ENCODE measurements at places on chromosomes 7 and 10.

GRCh38 chr10:59904426-59905065, 1.8 kb downstream of the CCDC6 start:
- peak; percentile 31 for DNase-seq

DNA sequence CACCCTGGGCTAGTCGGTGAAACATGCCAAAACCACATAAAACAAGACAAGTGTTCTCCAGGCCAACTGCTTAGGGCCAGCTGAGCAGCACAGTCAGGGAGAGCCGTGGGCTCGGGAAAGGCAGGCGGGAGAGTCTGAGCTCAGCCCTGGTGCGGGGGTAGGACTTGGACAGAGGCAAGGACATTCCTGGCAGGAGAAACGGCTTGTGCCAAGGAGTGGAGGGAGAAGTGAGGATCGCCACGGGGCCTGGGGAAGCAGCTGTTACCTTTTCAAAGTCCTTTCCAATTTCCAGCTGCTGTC, 4.2 kb downstream of the ELN start:
- DNase-seq = no peak

- no peak for DNase-seq
Measured at GRCh38 chr7:35314354-35314753, 60.5 kb upstream of the TBX20 start.

DNA sequence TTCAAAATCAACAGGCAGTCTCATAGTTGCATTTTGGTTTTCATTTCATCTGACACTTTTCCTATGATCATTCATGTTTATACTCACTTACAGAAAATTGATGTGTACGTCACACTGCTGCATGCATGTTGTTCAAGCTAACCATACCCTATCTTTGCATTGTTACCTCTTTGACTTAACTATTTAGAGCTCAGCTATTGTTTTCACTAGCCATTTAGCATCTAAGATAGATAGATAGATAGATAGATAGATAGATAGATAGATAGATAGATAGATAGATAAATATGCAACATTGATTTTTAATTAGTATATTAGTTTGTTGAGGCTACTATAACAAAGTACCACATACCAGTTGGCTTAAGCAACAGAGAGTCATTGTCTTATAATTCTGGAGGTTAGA, 649.5 kb upstream of the KCND2 start:
- no peak for DNase-seq

- no peak for DNase-seq
Measured at GRCh38 chr7:155524018-155524556, 22.3 kb downstream of the CNPY1 start.

DNA sequence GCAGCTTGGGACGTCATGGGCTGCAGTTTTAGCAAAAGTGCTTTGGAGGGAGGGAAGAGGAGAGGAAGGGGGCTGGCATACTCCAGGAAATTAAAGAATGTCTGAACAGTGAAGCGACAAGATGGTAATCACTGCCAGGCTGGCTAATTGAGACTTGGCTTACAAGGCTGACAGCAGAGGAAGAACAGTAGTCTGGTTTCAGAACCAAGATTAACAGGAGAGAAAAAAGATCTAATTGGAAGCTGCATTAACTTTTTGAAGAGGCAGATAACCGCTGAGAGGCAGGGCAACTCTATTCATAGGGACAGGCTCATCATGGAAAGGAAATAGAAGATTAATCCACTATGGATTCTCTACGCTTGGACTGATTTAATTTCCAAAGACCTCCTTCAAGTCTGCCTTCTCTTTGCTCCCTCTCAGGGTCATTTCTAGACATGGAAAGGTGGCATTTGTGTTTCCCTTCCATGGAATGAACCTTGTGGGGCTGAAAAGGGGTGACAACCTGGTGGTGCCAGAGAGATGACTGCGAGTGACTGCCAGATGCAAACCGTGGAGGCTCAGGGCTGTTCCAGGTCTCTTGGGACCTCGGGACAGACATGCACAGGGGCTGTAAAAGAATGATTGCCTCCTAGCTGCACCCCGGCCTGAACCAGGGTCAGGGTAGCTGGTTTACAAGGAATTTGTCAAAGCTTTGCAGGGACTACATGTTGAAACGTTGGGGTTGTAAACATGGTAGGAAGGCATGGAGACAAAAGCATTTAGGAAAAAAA, 210.2 kb upstream of the NPY start:
- DNase-seq = no peak

DNA sequence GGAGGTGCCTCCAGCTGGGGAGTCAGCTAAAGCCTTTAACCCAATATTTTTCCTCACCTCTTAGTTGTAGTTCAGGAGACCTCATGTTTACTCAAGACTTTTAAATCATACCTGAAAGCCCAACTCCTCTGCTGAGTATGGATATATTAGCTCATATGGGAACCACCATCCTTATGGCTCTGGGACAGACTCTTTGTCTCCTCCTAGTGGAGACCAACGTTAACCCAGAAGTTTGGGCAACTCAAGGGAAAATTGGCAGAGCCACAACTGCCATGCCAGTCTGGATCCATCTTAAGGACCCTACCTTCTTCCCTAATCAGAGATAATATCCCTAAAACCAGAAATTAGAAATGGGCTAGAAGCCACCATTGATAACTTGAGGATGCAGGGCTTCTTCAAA, 80.8 kb downstream of the TMEM106B start:
- no peak for DNase-seq

DNA sequence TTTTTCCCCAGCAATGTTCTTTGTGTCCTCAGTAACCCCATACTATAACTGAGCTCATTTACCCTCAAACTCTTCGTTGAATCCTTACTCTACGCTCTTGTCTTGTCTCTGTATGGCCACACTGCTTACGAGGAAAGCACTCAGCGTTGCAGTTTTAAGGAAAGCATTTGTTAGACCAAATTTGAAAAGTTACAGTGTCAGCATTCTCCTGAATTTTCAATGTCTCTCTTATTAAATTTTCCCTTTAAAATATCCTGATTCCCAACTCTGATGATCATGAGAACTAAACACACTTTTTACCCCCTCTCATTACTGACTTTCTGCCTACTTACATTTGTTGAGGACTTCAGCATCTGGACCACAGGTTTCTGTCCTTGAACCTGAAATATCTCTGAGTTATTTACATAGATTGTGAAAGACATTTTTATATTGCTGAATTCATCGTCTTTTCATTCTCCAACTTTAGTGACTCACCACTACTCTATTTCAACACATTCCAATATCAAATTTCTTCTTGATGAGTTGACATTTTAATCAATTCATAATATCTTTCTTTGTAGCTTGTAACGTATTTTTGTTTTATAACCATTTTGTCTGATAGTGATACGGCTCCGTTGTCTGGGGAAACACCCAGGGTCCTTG, 19.8 kb upstream of the VWDE start:
- no peak for DNase-seq

- DNase-seq = no peak
Measured at GRCh38 chr7:117776224-117776623, 97.0 kb downstream of the CTTNBP2 start.

- DNase-seq = peak; percentile 72
Measured at GRCh38 chr7:88357781-88358525, 51.3 kb upstream of the STEAP4 start.

DNA sequence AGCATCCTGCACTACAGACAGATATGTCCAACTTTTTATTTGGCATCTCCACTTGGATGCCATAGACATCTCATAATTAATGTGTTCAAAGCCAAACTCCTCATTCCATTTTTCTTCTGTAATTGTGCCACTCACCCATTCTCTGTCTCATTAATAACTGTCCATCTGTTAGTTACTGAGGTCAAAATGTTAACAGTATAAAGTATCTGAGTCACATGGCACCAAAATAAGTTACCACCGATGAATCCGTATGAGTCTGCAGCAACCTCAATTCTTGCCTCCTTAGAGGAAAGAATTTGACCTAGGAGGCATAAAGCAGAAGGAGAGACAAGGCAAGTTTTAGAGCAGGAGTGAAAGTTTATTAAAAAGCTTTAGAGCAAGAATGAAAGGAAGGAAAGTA, 16.5 kb upstream of the NT5C3A start:
- no peak for DNase-seq

- DNase-seq = no peak
Measured at GRCh38 chr7:131555552-131556052, 826 bp downstream of the PODXL start.

- DNase-seq = no peak
Measured at GRCh38 chr10:44745920-44746319, 165.2 kb upstream of the TMEM72 start.

Data from Kasumi-1 (cell line).